Mesendoderm (in vitro differentiated cells): ENCODE measurements at places on chromosomes 7 and 10.
A peak's percentile ranks its signal among the peaks of the same experiment; 100 is the strongest.

GRCh38 chr7:918118-918425, 36.4 kb downstream of the ADAP1 start:
- DNase-seq = no peak

GRCh38 chr7:66837007-66837406, 84.0 kb upstream of the TMEM248 start:
- DNase-seq = peak; percentile 85

GRCh38 chr7:22861576-22861975, 38.9 kb upstream of the TOMM7 start:
- DNase-seq = no peak

DNA sequence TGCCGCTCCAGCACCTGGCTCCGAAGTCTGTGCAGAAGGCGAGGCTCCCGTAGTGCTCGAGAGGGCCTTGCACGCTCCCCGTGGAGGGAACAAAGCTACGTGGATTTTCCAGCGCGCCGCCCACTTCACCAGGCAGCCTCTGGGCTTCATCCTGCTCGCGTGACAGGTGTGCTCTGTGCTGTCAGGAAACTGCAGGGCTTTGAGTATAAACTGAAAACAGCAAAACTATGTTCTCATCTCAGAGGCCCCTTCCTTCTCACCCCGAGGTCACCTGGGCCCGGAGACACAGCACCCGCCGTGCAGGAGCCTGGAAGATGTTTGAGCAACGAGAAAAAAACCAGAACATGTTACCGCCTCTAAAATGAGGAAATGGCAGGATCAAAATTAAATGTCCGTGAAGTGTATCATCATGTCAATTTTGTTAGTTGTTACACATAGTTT, 17.6 kb upstream of the GPR146 start:
- no peak for DNase-seq
